Glomerular endothelial cell (primary cell): ENCODE measurements at places on chromosomes 5 and 9.

DNA sequence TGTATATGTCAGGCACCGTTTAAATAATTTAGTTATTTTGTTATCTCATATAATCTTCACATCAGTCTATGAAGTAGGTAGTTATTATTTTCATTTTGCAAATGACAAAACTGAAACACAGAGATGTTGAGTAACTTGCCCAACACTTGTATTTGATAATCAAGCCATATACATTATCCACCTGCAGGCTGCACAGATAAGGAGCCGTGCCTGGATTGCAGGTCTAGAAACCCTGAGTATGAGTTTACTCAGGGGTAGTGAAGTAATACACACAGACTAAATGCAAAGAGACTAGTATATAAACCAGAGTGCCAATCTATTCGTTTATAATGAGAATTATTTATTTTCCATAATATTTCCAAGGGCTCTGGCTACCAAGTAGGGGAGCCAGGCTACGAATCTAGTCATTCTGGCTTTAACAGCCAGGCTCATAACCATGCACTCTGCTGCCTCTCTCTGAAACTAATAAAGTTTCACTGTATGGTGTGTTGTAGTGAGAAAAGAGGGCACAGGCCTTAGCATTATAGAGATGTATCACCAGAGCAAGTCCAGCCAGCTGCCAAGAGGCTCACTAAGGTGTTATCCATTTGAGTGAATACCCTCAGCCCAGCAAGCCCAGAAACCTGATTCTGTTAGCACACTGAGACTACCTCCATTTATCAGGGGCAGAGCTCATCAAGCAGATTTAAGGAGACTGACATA is 4.5 kb downstream of the HEMGN start:
- DNase-seq, result no peak

DNA sequence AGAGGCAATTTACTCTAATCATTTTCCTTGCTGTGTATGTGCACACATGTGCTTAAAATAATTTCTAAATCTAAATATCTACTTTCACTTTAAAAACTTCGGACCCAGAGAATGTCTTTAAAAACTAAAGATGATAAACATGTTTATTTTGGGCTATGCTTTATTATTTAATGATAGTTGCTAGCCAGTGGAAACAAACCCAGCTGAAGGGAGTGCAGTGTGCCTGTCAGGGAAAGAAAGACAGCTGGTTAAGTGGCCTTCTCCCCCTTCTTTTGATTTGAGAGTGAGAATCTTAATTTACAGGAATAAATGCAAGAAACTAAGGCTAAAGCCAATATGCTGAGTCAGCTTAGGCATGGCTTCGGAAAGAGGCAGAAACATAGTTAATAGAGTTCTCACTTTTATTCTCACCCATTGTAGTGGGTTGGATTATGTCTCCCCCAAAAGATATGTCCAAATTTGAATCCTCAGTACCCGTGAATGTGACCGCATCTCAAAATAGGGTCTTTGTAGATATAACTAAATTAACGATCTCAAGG is 111.4 kb downstream of the DCP2 start:
- no peak for DNase-seq

DNA sequence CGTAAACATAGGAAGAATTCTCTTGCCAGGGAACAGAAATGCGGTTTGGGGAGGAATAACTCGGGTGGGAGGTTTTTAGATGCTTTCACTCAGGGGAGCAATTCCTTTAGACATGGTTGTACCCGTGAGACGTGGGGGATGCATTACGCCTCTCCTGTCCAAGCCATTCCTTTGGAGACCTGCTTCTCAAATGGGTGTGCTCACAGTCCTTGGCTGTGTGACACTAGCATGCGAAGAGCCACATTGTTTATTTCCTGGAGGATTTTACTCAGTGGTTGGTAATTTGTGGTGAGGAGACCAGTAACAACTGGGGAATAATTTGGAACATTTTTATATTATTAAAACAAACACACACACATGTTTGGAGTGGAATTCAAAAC is 18.5 kb downstream of the COL15A1 start:
- DNase-seq, result no peak

GRCh38 chr5:37867654-37868053 is 27.8 kb upstream of the GDNF start:
- DNase-seq, result no peak

DNA sequence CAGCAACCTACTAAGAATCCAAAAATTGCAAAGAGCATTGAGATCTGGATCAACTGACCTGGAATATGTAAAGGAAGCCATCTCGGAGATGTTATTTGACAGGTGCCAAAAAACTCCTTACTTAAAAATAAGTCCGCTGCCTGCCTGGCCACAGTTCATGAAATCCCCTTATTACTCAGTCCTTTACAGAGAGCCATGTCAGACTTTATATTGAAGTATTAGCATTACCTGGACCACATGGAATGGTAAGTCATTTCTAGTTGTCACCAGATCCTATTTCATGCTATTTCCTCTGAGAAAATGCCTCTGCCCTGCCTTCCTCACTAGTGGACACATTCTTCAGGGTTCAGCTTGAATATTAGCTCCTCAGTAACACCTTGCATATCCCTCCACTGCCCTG is 115.7 kb downstream of the DEPDC1B start:
- DNase-seq, result no peak

DNA sequence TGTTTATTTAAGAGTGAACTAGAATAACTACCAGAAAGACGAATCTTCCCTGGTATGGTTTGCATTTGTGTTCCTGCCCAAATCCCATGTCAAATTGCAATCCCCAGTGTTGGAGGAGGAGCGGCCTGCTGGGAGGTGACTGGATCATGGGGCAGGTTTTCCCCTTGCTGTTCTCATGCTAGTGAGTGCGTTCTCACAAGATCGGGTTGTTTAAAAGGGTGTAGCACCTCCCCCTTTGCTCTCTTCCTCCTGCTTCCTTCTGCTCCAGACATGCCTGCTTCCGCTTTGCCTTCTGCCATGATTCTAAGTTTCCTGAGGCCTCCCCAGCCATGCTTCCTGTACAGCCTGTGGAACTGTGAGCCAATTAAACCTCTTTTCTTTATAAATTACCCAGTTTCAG is 210.3 kb upstream of the TBC1D2 start:
- DNase-seq, result no peak

- DNase-seq, result no peak
Measured at GRCh38 chr5:81156732-81157131, 76.4 kb upstream of the CKMT2 start.

- DNase-seq, result no peak
Measured at GRCh38 chr9:1042466-1042865, 7.7 kb upstream of the DMRT2 start.

- no peak for DNase-seq
Measured at GRCh38 chr5:3604501-3604900, 8.9 kb downstream of the IRX1 start.

- DNase-seq, result no peak
Measured at GRCh38 chr9:95306819-95307218, 10.7 kb downstream of the FANCC start.

DNA sequence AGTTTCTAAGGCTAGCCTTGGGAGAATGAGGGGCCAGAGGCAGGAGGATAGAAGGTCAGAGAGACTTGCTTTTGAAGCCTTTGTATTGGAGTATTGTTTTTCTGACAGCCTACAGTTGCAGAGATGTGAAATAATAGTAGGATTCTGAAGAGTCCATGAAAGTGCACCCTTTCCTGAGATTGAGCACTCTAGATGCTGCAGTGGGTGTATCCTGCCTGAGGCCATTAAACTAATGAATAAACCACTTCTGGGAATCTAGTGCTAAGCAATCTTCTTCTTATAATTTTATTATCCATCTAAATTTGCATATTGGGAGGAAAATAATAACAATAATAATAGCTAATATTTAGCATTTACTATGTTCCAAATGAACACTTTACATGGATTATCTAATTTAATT is 19.3 kb upstream of the NNT start:
- DNase-seq, result no peak
